ENCODE measurements at places on chromosomes 1 and 21.

DNA sequence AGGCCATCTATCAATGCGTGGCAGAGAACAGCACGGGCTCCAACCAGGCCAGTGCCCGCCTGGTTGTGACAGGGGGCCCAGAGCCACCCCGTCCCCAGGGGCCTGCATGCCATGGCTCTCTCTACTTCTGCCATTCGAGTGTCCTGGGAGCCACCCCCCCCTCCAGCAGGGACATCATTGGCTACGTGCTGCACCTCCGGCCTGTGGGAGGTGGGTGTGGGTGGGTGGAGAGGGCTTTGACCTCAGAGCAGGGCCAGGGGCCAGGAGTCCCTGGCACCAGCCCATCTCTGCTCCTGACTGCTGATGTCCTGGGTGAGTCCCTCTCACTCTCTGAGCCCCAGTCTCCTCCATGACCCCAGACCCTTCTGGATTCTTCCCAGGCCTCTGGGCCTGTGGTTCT, 25.3 kb downstream of the SLC27A3 start:
- DNase-seq = no peak

DNA sequence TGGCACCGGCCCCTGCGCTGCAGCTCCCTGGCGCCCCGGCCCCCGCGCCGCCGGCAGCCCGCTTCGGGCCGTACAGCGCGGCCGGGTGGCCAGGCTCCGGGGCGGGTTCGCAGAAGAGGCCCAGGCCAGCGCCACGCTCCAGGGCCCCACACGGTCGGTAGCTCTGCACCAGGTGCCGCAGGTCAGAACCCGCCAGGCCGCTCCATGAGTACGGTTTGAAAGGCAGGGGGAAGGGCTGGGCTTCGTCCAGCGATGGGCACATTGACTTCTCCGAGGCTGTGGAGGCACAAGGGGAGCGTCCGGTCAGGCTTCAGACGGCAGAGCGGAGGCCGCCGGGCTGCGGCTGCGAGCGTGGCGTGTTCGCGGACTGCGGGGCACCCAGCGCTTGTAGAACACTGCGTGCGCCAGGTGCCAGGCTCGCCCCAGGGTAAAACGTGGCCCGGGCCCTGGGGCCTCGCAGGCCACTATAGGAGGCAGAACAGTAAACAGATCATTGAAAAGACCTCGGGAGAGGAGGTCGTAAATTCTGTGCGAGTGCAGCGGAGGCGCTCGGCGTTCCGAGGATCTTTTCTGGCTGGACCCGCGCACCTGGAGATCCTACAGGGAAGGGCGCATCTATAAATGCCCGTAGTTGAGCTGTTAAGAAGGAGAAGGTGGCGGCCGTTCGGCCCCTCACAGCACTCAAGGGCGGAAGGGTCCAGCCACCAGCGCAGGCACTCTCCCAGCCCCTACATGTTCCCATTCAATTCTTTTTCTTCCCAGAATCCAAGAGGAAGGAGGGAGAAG, 5.7 kb downstream of the GFI1 start:
- DNase-seq = no peak

DNA sequence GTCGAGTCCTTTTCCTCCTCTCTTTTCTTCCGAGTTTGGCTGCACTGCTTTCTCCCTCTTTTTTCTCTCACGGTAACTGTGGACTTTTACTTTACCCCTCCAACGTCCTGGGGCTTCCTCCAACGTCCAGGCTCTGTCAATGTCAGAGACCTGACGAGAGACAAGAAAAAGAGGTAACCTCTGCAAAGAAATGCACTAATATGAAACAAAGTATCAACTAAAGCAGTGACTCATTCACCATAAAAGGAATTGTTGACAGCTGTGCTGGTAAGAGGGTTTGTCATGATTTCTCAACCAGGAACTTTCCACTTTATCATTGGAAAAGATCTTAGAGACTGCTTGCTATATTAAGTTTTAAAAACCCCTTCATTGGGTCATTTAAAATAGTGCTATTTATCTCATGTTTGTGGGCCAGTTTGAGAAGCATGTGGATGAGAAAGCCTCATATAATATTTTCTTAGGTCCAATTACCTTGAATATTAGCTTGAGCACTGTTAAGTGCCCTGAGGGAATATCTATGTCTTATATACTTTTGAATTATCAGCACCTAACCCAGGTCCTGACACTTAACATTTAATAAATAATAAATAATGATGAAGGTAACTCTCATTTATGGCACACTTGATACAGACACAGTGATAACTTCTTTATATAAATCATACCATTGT, at the start of gene GBP2:
Gene GBP2 (minus strand): TSS at position 202 of the 668 bp plus-strand sequence. CDS start 4,148 bp downstream, outside the sequence.
- no peak for DNase-seq

DNA sequence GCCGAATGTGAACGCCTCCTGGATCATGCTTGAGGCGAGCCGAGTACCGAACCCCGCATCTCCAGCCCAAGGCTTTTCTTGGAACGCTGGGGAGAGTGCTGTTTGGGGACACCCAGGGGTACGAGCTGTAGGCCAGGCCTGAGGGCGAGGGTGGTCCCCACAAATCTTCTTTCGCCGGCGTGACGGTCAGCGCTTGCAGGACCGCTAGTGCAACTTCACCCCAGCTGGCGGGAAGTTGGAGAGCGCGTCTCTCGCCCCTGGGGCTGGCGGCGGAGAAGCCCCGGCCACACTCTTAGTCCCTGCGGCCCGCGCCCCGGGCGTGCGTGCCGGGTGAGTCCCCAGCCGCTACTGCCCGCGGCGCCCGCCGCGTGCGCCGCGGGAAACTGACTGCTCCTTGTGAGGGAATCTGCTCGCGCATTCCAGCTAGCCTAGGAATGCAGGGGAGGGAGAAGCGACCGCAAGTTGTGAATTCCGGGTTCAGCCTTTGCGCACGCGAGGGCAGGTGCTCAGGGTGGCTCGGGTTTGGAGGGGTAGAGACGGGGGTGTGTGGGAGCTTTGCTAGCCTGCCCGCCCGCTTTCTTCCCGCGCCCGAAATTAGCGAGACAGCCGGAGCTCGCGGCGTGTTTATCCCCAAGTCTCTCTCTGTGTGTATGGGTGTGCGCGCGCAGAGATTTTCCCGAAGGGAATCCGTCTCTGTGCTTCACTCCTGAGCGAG, 884 bp downstream of the LHX4 start:
- no peak for DNase-seq

DNA sequence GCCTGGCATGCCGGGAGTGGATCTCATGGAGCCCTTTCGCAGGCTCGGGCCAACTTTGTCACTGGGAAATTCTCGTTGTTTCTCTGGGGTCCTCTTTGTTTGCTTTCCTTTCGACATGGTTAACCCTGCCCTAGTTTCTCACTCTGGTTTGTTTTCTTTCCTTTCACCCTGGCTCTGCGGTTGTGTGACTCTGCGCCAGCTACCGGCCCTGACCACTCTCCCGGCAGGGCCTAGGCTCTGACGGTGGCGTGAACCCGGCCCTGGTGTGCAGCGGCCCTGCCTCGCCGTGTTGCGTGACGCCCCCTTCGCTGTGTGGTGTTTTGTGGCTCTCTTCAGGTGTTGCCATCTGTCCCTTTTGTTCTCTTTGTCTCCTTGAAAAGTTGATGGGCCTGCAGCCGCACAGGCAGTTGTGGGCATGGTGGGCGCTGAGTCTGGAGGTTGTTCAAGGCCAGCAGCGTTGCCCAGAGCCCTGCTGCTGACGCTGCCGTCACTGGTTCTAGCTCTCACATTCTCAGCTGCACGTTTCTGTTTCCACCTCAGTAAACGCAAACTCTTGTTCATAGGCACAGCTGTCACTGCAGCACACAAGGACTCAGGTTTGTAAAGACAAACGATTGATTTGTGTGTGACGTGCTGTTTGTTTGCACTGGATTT, 64.6 kb upstream of the DIP2A start:
- DNase-seq = no peak

GRCh38 chr1:218478336-218478735, 133.2 kb downstream of the TGFB2 start:
- no peak for DNase-seq

DNA sequence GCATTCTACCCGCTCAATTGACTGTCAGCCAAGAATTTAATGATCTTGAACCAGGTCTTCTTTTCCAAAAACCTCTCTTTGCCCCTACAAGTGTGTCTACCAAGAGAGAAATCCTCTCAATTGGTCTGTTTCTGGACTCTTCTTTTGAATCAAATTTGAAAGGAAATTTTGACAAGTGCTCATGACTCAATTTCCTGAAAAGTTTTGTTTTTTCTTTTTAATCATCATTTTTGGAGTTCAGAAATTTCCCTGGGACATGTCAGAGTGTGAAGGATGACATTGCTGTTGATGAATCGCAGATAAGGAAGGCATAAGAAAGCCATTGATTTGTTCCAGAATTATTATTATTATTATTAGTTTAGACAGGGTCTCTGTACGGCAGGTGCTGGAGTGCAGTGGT, 88.2 kb upstream of the AKT3 start:
- DNase-seq = no peak
